Activated CD8-positive, alpha-beta memory T cell treated with anti-CD3 and anti-CD28 coated beads, Interleukin-2, amount 10 ng/mL, durations not matched to agents 7 days and 5 days (primary cell): ENCODE measurements at places on chromosomes 3 and 15. TPM values are rescaled to one million over a fixed set of nuclear protein-coding genes. Genes with fewer than 3 reads are reported as not detected.

DNA sequence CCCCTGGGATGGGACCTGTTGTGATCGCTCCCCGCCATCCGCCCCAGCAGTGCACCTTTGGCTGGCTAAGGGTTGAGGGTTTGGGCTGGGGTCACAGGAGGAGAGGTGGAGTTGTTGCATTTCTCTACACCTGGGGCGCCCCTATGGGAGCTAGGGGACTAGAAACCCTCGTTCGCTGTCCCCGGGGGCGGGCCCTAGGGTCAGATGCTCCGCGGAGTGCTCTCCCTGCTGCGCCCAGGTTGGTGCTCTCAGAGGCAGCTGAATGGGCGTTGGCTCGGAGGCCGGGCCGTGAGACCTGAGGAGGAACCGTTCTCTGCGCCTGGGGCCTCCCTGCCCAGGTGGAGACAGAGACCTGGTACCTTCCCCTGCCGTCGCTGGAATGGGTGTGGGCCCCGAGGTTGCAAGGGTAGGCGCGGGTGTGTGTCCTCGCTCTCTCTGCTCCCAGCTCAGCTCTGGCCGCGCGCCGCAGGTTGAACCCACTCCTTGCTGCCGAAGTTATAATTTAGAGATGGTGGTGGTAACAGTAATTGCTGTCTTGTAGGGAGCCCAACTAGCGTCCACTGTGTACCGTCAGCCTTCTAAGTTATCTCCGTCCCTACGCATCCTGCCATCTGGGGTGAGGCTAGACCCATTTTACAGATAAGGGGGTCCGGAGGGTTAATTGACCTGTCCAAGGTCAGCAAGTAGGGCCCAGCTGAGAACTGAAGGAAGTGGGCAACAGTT, 965 bp downstream of the FLNB start:
- DNase-seq, result peak; percentile 47

Gene THBS1
- 0.91 TPM for total RNA-seq

DNA sequence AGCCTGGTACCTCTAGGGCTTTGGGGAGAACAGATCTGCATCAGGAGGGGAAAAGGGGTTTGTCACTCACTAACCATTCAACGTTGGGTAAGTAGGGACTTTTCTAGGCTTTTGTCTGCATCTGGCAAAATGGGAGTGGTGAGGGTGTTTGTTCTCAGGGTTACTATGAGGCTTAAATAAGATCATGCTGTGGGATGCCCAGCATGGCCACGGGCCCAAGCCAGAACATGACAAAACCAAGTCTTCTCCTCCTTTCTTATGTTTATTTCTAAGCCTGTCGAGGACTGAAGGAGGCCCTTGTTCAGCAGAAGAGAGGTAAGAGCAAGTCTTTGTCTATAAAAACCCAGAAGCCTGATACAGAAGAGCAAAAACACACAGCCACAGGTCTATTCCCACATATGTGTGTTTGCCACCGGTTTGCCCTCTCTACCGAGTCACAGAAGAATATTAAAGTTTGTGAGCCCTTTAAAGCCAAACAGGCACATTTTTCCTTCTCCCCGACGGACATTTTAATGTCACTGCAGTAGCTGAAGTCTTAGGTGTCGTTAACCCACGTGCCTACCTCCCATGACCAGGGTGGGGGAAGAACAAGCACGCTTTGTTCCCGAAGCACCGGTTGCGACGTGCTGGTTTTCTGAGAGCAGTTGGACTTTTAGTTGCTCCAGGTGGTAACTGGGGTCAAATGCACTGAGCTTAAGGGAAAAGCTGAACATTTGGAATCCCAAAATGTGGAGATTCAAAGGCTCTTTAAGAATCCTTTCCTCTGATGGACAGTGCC, 72.1 kb downstream of the NOX5 start:
- no peak for DNase-seq

GRCh38 chr3:172057624-172058327, 18.4 kb downstream of the FNDC3B start:
- DNase-seq, result no peak

DNA sequence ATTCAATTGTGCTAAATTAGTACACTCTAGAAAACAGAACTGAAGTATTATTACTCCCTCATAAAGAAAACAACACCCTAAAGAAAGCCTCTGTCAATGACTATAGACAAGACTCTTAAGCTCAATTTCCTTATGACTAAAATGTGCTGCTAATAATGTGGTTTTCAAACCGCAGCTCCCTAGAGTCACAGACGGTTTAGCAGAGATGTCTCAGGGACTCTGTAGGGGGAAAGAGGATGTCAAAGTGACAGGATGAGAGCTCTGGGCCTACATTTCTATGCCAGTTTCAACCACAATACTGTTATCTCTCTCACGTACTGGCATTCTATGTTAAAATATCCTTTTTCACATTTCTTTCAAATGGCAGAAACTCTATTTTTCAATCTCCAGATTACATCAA, 37.6 kb upstream of the WDR49 start:
- DNase-seq, result peak; percentile 71
